ENCODE measurements at places on chromosomes 12 and 14.
A peak's percentile ranks its signal among the peaks of the same experiment; 100 is the strongest.

- DNase-seq = no peak
Measured at GRCh38 chr12:14113031-14113430, 131.6 kb upstream of the GRIN2B start.

DNA sequence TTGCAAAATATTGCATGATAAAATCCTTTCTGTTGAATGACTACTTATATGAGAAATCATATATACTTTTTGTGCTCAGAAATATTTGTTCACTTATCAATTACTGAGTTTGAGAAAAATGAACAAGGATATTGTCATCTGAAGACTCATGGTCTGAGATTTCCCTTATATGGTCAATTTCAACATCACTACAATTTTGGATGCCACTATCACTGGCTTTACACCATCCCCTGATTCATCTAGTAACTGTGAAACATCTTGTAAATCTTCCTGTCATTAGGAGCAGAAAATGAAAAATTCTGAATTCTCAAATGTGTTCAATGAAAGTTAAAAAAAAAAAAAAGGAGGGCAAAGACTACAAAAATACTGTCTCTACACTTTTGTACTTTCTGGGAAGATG lies 21.8 kb upstream of the GXYLT1 start:
- no peak for DNase-seq

- no peak for DNase-seq
Measured at GRCh38 chr14:43168371-43168925, 1338.6 kb downstream of the FSCB start.

- peak; percentile 47 for DNase-seq
Measured at GRCh38 chr14:28773861-28774691, 7.5 kb downstream of the FOXG1 start.

GRCh38 chr14:41285186-41285748 lies 321.4 kb upstream of the LRFN5 start:
- peak; percentile 42 for DNase-seq

DNA sequence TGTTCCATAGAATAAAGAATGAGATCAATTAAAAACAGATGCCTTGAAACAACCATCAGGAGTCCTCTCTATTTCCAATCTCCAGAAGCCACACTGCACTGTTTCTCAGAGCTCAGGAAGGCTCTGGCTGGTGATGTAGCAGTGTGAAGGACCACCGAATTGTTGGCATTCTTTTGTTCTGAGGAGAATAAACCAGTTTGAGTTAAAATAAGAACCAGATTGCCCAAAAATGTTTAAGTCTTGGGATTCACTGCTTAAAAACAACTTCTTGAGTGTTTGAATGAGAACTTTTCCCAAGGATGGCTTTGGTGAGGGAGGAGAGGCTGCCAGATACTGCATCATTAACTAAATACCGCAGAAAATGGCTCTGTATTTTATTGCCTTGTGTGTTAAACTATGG lies 341.2 kb downstream of the C12orf75 start:
- DNase-seq = no peak

DNA sequence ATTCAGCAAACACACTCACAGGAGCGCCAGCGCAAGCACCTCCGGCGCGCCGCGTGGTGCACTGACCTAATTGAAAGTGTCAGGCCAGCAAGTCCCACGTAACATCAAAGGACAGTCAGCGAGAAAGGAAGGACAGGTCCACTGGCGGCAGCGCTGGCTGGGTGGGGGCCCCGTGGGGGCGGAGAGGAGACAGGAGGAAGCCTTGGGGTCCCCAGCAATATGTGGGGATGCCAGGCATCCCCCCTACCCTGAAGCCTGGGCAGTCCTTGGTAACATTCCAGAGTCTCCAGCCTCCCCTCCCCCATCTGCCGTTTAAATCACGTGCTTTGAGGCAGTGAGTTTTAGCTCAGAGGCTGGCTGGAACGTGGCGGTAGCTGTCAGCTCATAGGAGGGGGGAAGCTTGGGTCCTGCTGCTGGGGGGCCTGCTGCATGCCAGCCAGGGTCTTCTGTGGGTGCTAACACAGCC lies 159.2 kb downstream of the CALM1 start:
- peak; percentile 68 for DNase-seq

DNA sequence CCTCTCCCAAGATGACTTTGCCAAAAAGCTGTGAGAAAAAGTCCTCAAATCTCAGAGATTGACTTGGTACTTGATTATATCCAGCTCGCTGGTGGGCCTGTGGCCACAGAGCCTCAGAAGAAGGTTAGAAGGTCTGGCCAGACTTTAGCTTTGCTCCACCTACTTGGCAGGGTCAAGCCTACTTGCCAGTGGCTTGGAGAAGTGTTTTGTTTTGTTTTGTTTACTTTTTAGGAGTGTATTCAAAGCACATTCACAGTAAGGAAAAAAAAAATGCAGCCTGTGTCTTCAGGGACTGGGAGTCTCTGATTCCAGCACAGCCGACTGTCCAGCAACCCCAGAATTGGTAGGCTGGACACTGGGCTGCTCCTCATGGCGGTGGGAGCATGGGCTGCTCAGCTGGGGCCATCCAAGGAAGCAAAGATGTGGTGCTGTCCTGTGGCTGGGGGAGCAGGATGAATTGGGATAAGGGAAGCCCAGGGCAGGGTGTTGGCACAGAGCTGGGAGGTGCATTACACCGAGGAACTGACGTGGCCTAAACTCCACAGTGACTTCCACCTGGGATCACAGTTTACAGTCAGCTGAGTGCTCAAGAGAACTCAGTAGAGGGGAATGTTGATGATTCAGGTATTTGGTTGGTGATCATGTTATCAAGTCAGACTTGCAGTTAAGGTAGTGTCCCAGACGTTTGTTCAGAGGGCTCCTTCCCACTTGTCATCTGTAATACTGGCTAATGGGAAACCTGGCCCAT lies 73.5 kb downstream of the PPP2R5C start:
- DNase-seq = no peak

GRCh38 chr12:107967170-107967569 lies 161.9 kb upstream of the WSCD2 start:
- DNase-seq = no peak

GRCh38 chr14:77641534-77642341 lies 25.3 kb upstream of the SPTLC2 start:
- no peak for DNase-seq

GRCh38 chr12:76002598-76003354 lies 28.8 kb downstream of the PHLDA1 start:
- DNase-seq = no peak

DNA sequence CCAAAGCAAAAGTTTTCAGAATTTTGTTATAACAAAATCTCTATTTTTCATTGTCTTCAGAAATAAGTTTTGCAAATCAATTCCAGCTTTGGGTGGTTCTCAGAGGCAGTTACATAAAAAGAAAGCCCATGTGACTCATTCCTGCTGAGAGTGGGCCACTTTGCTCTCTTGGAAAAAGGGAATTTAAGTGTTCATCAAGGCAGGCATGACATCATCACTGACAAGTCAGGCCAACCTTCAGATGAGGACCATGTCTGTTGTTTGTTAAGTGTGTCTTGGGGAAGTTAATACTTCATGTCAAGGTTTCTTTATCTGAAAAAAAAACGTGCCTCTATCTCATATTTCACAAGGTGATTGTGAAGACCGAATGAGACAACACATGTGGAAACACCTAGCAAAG lies 519.8 kb upstream of the TMPO start:
- no peak for DNase-seq

DNA sequence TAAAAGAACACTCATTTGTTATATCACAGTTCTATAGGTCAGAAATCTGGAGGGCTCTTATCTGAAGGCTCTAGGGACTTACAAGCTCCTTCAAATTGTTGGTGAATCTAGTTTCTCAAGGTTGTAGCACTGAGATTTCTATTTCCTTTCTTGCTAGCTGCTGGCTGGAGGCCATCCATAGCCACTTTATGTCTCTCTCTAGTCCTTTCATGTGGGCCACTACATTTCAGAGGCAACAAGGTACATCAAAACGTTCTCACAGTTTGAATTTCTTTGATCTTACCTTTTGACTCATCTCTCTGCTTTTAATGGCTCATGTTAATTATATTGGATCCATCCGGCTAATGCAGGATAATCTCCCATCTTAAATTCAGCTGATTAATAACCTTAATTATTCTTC lies 286.8 kb downstream of the DIO2 start:
- DNase-seq = no peak

DNA sequence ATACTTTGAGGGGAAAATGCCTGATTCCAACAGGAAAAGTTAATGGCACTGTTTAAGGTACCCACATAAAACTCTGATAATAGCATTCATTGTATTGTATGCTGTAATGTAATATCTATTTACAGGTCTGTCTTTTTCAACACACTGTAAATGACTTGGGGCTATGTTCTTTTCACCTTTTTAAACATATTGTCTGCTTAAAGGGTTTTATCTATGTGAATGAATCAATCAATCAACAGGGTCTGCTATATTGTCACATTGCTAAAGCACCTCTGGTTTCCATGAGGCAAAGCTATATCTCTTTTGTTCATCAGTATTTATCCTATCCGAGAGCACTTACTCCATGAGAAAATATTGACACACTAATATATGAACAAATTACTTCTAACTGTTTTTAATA lies 288.0 kb downstream of the SLC6A15 start:
- no peak for DNase-seq

DNA sequence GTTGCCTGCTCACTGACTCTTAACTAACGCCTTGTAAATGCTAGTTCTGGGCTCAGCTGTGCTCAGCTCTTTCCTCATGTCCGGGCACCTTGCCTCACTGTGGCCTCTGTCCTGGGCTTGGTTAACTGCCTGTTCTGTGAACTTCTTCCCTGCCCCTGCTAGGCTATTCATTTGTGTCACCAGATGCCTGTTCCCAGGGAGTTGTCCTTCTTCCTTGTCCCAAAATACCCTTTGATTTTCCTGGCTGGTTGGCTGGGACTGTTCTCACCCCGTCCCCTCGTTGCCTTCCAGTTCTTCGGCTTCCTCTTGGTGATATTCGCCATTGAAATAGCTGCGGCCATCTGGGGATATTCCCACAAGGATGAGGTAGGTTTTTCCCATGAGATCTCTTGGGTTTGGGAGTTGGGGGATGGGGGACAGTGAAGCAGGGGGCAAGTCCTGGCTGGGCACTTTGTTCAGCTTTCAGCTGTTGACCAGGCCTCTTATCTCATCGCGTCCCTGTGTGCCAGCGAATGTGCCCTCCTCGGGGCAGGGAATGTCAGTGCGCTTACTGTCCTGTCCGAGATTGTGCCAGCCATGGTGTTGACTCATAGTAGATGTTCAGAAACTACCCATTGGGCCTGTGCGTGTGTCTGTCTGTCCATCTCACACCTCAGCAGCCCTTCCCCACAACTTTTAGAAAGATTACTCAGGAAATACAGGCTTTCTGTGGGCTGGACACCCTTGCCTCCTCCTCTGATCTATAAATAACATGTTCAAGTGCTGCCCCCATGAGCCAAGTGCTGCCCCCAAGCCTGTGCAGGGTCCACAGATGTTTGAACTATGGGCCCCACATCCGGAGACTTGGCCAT lies 33.1 kb downstream of the CD9 start:
- no peak for DNase-seq

Data from NCI-H510A treated with DMSO at 0.1 percent for 48 hours (cell line).